ENCODE measurements at places on chromosomes 16 and 17.

DNA sequence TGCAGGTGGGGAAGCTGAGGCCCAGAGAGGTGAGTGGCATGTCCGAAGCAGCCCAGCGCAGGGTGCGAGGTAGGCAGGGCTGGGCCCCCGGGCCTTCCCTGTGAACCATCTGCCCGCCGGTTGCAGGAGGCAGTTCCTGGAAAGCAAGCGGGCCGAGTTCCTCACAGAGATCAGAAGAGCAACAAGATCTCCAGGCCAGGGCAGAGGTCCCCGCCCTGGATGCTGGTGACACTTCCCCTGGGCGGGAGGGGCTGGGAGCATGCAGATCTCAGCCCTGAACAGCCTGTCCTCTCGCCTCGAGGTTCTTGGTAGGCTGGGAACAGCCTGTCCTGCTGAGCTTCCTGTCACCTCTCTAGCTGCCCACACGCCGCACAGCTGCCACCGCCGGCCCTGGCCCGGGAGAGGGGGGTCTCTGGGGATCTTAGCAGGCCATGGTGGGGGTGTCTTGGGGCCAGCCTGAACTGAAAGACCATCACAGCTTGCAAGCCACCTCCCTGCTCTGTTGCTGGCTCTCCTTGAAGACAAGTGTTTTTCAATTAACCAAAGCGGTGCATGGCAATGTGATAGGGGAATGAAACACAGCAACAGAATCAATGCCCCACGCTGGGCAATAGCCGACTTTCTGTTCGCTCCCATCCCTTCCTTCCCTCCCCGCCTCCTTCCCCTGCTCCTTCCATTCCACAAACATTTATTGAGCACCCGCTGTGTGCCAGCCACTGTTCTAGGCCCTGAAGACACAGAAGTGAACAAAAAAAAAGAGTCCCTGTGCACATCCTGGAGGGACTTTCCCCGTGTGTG, 31.7 kb downstream of the SOCS1 start:
- DNase-seq = no peak

DNA sequence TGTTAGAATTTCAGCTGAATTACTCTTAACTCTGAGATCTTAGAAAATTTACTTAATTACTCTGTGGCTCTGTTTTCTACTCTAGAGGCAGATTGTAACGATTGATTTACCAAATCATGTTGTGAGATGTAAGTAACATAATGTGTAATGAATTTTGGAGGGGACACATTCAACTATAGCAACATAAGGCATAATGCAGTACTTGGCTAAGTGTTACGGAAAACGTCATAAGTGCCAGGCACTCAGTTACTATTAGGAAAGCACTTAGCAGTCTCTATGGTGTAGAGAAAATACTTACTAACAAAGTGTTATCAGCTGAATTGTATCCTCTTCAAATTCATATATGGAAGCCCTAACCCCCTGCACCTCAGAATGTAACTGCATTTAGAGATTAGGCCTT, 40.6 kb upstream of the CDH8 start:
- DNase-seq = no peak

DNA sequence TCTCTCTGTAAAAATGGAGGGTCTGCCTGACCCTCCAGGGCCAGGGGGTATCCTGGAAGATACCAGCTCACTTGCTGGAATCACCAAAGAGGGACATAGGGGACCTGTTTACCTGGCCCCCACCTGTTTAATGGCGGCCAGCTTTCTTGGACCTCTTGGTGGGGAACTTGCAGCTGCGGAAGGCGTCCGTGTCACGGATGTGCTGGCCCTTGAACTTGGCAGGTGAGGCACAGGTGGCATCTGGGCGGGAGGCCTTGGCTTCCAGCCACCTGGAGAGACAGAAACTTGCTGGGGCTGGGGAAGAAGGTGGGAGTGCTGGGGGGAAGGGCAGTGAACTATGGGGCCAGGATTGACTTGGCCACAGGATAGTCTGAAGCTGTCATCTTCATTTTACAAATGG, 3.5 kb downstream of the CHAD start:
- no peak for DNase-seq

- no peak for DNase-seq
Measured at GRCh38 chr17:58369214-58370031, 17.4 kb upstream of the SUPT4H1 start.

DNA sequence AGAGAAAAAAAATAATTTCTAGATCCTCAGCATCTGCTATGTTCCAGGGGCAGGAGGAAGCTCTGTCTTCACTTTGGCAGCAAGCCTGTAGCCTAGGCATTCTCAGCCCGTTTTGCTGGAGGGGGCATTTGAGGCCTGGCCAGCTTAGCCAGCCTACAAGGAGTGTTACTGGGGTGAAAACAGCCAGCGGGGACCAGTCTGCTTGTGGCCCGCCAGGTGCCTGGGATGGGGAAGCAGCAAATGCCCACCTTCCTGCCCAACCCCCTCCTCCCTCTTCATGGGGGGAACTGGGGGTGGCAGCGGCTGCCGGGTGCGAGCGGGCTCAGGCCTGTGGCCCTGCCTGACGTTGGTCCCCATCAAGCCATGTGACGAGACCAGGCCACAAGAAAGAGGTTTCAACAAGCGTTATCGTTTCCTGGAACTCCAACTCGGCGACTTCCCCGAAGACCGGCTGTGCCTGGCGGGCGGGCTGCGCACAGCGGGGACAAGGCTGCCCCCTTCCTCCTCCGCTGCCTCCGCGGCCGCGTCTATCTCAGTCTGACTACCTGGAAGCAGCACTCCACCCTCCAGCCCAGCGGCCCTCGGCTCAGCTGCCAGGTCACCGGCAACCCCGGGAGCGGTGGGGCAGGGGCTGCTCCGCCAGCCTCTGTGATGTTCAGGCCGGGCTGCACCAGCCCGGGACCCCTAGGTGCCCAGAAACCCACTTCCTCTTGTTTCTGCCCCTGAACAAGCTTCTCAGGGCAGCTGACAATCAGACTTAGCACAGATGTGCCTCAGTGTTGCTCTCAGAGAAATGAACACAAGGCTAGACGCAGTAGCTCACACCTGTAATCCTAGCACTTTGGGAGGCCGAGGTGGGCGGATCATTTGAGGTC, 22.9 kb downstream of the SOCS1 start:
- DNase-seq = no peak

DNA sequence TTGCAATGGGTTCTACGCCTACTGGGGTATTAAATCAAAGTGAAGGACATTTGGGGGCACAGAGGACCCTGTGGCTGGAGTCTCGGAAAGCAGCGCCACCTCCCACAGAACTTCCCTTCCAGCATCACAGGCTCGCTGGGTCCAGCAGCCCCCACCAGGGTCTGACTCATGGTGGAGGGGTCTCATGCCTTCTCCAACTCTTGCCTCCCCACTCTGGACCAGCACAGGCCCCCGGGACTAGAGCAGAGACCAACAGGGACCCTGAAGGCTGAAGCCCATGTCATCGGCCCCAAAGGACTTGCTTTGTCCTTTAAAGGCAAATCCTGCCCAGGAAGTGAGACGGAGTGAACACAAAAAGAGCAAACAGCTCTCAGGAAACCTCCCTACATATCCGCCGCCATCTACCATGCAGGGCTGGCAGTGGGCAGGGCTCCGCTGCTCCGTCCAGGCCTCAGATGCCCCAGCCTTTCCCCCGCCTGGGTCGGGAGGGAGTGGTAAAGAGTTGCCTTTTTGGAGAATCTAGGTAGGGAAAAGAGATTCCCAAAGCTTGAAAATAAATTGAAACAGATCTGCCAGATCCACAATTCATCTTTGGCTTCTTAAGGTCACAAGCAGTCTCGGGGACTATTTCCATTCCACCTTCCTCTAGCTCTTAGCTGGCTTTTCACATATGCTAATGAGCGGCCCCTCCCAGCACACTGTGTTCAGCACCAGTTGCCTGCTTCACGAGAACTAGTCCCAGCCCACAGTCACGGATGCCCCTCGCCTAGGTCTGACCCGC, 2.1 kb upstream of the GPRC5C start:
- DNase-seq = no peak

DNA sequence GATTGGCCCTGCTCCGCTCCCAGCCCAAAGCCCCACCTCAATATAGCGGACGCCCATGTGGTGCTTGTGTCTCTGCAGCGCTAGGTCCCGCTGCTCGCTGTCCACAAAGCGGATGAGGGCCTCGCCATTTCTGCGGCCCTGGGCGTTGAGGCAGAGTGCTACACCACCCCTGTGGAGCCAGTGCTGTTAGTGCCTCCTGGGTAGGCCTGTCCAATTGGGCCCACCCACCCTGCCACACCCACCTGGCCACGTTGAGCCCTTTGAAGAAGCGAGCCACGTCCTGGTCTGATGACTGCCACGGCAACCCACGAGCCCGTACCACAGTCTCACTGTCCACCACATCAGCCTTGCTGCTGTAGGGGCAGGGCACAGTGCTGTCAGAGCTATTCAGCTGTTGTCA, 3.6 kb downstream of the ESRP2 start:
- no peak for DNase-seq

- DNase-seq = peak; percentile 37
Measured at GRCh38 chr16:85220125-85220839, 108.0 kb upstream of the CIBAR2 start.

DNA sequence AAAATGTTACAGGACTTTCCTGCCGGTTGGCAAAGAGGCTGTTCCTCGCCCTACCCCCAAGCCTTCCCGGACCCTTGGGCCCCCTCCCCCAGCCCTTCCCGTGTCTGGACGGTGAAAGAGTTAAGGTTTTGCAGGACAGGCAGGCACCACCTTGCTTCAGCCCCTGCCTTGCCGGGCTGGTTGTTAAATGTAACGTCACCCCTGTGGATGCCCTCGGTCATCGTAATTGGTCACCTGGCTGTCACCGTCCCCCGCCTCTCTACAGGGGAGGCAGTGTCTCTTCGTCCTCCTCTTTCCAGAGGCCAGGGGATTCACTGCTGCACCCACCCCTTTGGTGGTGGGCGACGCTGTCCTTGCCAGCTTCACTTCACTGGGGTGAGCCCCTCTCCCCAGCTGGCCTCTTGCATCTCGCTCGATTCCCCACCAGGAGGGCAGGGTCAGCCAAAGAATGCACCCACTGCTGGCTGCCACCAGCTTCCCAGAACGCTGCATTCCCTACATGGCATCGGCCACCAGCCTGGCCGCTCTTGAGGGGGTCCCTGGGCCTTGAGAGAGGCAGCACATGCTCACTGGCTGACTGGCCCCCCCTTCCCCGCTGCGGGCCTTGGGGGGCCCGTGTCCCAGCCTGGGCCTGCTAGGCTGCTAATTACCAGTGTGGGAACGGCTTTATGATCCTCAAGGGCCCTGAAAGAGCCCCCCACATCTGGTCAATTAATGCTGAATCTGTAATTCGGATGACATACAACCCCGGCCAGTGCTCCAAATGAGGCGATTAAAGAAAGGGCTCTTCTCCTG, 25.2 kb upstream of the GSE1 start:
- no peak for DNase-seq

DNA sequence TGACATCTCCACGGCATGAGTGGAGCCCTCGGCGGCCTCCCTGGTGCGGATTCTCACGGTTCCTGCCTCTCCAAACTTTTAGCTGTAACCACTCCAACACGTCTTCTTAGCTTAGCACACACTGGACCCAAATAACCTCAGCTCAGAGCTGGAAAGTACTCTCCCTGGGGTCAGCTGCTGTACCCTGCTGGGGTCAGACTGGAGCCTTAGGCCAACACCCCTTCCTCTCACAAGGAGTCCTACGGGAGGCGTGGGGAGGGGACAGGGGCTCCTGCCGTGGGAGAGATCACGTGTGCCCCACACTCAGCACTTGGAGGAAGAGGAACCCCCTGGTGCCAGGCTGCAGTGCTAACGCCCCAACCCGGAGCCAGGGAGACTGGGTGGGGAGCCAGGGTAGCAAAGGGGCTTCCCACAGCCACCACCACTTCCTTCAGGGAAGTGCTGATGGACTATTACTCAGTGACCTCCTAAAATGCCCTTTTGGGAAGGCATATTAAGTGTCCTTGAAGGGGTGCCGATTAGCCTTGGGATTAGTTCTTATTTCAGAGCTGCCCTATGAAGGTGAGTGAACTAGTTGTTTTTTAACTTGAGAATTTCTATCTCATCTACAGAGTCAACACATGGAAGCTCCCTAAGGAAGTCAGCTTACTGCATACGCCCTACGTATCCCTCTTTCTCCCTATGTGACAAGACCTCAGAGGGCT, 124.0 kb downstream of the HIC1 start:
- no peak for DNase-seq

Measured in NCI-H748 treated with DMSO at 0.1 percent for 48 hours (cell line).